Omental fat pad (tissue), 4 donors: ENCODE measurements at places on chromosomes 3 and 15.

- DNase-seq = no peak
Observed at GRCh38 chr15:38665586-38666305, 101.1 kb upstream of the RASGRP1 start.

DNA sequence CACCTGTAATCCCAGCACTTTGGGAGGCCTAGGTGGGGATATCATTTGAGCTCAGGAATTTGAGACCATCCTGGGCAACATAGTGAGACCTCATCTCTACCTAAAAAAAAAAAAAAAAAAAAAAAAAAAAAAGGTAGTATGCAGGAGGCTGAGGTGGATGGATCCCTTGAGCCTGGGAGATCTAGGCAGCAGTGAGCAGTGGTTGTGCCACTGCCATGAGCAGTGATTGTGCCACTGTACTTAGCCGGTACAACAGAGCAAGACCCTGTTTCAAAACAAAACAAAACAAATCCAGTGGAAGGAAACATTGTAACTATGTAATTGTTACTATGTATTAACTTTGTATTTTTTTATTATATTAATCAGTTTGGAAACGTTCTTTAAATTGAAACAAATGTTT is 5.9 kb downstream of the FEM1B start:
- no peak for DNase-seq

GRCh38 chr3:52533623-52534280 is at the start of gene NT5DC2:
NT5DC2 (minus strand) TSS chr3:52533857; CDS start chr3:52533737, 120 bp downstream.
- no peak for DNase-seq

GRCh38 chr3:183541235-183541655 is 14.3 kb downstream of the KLHL6 start:
- DNase-seq = no peak

- DNase-seq = no peak
Observed at GRCh38 chr3:149509526-149509925, 35.0 kb downstream of the TM4SF4 start.

DNA sequence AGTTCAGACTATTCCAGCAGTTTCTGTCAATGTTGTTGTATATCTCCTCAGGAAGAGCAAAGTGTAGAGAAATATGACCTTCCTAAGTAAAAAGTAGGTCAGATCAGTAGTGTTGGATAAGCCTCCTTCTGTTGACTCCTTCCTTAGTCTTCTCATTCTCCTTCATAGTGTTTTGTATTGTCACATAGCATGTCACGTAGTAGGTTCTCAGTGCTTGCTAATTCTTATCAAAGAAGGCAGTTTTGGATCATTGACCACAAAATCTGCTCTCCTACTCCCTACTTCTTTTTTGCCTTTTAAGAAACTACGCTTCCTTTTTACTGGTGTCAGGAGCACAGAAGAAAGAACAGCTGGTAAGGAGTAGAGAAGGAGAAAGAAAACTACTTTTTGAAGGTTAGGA is 1.0 kb upstream of the MGA start:
- DNase-seq = no peak

- DNase-seq = no peak
Observed at GRCh38 chr3:156218353-156218744, 98.0 kb downstream of the KCNAB1 start.

DNA sequence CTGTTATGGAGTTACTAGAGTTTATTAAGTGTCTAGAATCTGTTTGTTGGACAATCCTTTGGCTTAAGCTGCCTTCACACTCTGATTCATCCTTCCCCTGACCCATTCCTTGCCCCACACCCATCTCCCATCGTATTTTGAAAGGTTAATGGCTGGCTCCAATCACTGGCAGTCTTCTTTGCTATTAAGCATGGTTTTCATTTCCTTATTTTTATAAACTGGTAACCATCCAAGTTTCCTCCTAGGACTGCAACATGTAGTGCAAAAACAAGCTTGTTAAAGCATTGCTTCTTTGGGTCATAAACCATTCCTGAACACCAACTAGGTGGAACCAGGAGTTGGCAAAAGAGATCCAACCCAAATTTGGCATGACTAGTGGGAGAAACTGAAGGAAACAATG is 148.4 kb downstream of the DTWD1 start:
- DNase-seq = no peak

DNA sequence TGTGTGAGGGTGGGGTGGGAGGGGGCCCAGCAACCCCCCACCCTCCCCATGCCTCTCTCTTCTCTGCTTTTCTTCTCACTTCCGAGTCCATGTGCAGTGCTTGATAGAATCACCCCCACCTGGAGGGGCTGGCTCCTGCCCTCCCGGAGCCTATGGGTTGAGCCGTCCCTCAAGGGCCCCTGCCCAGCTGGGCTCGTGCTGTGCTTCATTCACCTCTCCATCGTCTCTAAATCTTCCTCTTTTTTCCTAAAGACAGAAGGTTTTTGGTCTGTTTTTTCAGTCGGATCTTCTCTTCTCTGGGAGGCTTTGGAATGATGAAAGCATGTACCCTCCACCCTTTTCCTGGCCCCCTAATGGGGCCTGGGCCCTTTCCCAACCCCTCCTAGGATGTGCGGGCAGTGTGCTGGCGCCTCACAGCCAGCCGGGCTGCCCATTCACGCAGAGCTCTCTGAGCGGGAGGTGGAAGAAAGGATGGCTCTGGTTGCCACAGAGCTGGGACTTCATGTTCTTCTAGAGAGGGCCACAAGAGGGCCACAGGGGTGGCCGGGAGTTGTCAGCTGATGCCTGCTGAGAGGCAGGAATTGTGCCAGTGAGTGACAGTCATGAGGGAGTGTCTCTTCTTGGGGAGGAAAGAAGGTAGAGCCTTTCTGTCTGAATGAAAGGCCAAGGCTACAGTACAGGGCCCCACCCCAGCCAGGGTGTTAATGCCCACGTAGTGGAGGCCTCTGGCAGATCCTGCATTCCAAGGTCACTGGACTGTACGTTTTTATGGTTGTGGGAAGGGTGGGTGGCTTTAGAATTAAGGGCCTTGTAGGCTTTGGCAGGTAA is 8.1 kb downstream of the FAM131A start:
- no peak for DNase-seq

DNA sequence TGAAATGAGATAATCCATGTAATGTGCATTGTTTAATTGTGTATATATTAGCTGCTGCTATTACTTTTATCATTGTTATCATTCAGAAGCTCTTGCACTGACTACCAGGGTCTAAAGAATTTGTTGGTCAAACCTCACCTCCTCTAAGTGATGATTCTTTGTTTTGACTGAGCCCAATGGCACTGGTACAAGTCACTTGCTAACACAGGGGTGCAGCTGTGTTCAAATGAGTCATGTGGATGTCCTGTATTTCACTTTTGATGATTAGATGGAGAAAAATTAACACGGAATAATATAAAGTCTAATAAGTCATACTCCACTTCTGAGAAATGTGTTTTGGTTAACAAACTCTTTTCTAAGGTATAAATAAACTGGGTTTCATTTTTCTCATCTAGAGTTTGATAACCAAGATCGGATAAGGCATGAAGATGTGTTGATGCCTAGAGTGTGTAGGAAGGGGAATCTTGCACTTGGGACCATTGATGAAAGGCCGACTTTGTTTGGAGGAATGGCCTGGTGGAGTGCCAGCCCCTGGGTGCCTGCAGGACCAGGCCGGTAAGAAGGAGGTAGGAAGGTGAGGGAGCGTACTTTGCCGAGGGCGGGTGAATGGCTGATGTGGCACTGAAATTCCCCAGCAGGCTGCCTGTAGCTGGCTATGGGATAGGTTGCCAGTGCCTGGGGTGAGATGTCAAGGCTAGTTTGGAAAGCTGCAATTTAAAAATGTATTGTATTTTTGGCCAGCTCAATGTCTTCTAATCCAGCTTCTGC is 244.7 kb upstream of the ZPLD1 start:
- no peak for DNase-seq

DNA sequence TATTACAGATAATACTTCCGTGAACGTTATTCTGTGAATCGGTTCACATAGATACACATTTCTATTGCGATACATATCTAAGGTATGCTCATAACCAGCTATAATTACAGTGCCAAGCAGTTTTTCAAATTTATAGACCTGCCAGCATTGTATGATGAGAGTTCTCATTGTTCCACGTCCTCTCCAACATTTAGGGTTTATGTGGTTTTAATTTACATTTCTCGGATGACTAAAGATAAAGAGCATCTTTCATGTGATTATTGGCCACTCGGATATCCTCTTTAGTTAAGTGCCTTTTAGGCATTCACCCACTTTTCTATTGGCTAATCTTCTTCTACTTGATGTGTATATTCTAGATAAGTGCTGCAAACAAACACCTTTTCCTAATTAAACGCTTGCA is 134.7 kb upstream of the CCDC54 start:
- DNase-seq = no peak

DNA sequence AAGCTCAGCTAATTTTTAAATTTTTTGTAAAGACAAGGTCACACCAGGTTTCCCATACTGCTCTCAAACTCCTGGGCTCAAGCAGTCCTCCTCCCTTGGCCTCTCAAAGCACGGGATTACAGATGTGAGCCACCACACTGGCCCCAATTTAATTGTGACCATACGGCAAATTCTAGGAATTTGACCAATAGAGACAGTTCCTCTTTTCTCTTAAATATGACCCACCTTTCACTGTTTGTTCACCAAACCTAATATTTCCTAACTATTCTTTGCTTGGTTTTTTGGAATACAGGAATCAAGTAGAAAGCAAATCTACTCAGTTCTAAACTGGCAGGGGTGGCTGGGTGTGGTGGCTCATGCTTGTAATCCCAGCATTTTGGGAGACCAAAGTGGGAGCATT is 264.0 kb downstream of the SHQ1 start:
- DNase-seq = no peak

DNA sequence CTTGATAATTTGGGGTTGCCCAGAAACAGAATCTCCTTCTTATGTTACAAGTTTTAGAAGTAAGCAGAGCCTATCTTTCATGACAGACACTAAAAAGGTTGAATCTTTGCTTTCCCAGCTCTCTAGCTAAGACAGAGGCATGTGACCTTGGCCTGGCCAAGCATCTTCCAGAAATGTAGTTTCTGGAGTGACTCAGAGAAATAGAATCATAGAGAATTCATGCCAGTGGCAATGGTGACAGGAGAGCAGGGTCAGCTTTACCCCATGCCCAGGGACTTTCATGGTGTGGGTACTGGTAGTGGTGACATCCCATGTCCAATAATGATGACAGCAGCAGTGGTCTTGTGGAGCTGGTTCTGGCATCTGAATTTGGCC is 4.0 kb upstream of the PARP6 start:
- DNase-seq = no peak

- DNase-seq = no peak
Observed at GRCh38 chr15:22806664-22807063, 20.2 kb downstream of the NIPA1 start.

DNA sequence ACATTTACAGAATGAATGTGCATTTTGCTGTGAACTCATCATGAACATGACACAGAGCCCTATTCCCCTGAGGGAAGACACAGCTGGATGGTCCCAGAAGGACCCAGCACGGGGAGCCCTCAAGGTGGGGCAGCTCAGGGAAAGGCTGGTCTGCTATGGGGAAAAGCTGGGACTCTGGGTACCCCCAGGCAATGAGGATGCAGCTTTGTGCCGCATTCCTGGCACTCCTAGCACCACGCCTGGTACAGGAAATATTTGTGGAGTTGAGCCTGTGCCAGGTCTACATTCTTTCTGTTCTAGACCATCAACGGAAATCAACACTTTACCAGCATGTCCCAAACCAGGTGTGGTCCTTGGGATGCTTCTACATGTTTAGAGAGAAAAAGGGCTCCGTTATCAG is 74.0 kb downstream of the SRGAP3 start:
- no peak for DNase-seq

DNA sequence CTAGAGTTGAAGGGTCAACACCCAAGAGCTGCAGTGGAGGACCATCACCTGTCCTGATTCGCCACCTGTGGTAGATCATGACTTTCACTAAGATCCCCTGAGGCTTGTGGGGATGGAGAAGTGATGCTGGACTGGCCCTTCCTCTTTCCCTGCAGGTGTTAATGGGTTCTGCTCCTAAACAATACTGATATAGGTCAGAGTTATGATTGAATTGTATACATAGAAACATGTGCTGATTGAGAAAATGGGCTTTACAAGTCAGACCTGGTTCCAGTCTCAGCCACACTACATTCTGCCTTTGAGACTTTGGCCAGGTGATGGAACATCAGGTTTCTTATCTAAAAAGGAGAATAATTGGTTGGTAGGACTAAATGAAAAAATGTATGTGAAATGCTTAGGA is 418.9 kb upstream of the TPRG1 start:
- DNase-seq = no peak

DNA sequence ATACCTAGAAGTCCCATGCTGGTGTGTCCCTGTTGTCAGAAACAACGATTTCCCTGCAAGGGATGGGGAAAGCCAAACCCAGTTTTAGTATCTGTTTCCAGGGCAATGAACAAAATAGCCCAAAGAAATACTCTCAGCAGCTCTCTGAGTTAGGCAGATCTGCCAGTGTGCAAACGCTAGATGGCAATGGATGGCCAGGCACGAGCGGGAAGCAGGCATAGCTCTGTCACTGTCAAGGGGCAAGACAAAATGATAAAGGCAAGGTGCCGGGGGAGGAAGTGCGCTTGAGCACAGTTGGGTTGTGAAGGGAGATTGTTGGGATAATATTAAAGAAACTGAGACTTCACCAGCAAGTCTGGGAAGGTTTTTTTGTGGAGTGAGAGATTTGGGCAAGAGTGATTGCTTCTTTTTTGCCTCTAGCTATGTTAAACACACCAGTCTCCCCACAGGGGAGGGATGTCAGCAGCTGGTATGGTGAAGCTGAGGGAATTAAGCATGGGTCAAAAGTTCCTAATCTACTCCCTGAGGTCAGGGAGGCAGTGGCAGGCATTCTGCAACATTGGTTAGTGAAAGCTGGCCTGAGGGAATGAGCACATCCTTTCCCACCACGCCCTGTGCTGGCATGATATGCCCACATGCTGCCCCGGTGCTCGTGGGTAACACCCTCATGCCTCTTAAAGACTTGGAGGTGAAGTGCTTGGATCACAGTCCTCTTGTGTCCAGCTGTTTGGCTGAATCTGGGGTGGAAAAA is 117.5 kb downstream of the PDCD6IP start:
- DNase-seq = no peak

- no peak for DNase-seq
Observed at GRCh38 chr3:151635905-151636304, 97.8 kb upstream of the AADACL2 start.

DNA sequence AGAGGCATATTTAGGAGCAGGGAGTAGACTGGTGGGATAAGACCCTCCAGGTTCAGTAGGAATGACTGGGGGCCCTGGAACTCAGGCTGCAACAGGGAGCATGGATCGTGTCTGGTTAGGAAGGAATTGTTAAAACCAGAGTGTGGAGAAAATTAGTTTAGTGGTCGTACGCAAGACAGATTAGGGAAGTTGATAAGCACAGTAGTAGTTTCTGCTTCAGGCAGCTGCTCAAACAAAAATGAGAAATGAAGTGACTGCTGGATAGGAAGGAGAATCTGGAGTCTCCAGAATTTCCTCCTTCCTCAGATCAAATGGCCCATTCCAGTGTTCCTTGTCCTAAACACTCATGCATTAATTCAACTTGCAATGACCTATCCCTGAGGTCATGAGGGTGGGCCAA is 11.2 kb downstream of the MYD88 start:
- DNase-seq = no peak

DNA sequence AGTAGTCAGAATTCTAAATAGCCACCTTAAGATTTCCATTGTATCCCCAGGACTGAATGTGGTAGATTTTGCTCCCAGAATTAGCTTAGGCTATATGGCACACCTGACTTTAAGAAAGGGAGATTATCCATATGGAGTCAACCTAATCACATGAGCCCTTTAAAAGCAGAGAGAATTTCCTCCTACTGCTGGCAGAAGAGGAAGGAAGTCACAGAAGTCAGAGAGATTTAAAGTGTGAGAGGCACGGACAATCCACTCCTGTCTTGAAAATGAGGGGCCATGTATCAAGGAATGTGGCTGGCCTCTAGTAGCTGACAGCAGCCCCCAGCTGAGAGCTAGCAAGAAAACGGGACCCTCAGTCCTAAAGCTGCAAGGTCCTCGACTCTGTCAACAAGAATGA is 26.8 kb downstream of the LRRC31 start:
- no peak for DNase-seq

GRCh38 chr15:74869372-74869725 is 3.8 kb downstream of the SCAMP2 start:
- no peak for DNase-seq
